ENCODE measurements at places on chromosomes 7 and 10. TPM values are rescaled to one million over a fixed set of nuclear protein-coding genes. Genes with fewer than 3 reads are reported as not detected.

- no peak overlapping the region for H3K4me3 ChIP-seq
- H3K4me1 ChIP-seq = no peaks in the 10 kb centered on the region
- no peaks in the 10 kb centered on the region for H3K36me3 ChIP-seq
- no peak overlapping the region for H3K27ac ChIP-seq
- no peaks in the 10 kb centered on the region for H3K27me3 ChIP-seq
- no peak for DNase-seq
These were observed 335.3 kb downstream of the SUGCT start for GRCh38 chr7:40470091-40470592.

DNA sequence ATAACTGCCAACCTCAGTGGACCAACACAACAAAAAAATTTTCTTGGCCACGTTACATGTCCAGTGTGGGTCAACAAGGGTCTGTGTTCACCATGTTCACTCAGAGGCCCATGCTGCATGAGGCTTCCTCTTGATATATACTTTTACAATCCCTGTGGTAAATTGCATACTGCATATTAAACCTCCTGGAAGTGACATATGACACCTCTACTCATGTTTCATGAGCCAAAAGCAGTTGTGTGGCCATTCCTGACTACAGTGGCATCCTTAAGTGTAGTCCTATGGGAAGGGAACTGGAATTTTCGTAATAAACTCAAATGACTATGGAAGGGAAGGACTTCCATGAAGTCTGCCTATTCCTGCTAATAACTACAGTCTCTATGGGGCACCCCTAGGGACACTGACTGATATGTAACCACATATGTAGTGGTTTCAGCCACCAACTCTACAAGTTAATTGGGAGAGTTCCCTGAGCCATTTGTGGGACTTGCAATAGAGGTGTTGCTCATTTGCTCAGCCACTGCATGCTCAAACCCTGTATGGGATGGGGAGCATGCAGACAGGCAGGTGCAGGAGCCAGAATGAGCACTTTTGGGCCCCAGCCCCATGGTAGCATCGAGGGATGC lies 9.7 kb downstream of the DYNC1I1 start:
- no peak overlapping the region for H3K27ac ChIP-seq
- peaks cover 9% of the 10 kb centered on the region for H3K27me3 ChIP-seq
- no peak overlapping the region for H3K4me3 ChIP-seq
- H3K4me1 ChIP-seq = no peaks in the 10 kb centered on the region

DNA sequence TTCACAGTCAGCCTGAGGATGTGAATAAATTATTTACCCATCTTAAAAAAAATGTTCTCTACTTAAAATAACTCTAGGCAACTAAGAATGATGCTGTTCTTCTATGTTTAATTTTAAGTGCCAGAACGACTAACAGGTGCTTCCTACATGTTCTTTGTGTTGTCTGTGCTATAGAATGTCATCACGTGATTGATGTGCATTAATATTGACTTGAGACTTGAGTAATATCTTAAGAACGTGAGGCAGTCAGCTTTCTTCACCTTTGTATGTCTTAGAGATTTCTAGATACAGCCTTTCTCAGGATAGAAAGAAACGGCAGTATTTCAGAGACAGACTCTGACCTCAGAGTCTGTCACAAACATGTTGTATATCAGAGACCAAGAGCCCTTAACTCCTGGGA lies 274.6 kb downstream of the KCND2 start:
- no peaks in the 10 kb centered on the region for H3K27me3 ChIP-seq
- H3K36me3 ChIP-seq = no peaks in the 10 kb centered on the region

The CRHR2 gene
- total RNA-seq = not detected

- no peak for DNase-seq
- H3K4me3 ChIP-seq = no peak overlapping the region
- H3K27me3 ChIP-seq = no peaks in the 10 kb centered on the region
- H3K36me3 ChIP-seq = peaks cover 2% of the 10 kb centered on the region
- H3K4me1 ChIP-seq = peaks cover 14% of the 10 kb centered on the region
These were observed 228.6 kb downstream of the FGFR2 start for GRCh38 chr10:121369616-121370015.

DNA sequence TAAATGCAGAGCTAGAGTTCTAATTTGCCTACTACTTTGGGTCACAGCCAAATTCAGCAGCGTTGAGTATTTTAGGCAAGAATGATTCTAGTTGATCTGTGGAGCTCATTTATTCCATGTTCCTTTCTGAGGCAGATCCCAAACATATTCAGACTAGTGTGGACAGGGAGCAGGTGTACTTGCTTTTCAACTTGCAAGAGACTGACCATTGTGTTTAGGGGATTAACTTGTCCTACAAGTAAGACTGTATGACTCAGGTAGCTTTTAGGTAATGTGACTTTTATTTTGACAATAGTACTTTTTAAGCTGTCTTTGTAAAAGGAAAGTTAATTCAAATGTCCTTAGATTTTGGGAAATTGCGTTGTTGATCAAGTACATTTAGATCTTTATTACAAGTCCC lies 285.5 kb downstream of the TWIST1 start:
- no peak overlapping the region for H3K4me3 ChIP-seq
- no peaks in the 10 kb centered on the region for H3K27me3 ChIP-seq
- DNase-seq = no peak

- H3K36me3 ChIP-seq = no peaks in the 10 kb centered on the region
- no peaks in the 10 kb centered on the region for H3K27me3 ChIP-seq
- peaks cover 40% of the 10 kb centered on the region for H3K4me1 ChIP-seq
- H3K27ac ChIP-seq = peak overlapping the region; percentile 42
- no peak overlapping the region for H3K4me3 ChIP-seq
These were observed 41.3 kb upstream of the AOAH start for GRCh38 chr7:36765605-36766004.

DNA sequence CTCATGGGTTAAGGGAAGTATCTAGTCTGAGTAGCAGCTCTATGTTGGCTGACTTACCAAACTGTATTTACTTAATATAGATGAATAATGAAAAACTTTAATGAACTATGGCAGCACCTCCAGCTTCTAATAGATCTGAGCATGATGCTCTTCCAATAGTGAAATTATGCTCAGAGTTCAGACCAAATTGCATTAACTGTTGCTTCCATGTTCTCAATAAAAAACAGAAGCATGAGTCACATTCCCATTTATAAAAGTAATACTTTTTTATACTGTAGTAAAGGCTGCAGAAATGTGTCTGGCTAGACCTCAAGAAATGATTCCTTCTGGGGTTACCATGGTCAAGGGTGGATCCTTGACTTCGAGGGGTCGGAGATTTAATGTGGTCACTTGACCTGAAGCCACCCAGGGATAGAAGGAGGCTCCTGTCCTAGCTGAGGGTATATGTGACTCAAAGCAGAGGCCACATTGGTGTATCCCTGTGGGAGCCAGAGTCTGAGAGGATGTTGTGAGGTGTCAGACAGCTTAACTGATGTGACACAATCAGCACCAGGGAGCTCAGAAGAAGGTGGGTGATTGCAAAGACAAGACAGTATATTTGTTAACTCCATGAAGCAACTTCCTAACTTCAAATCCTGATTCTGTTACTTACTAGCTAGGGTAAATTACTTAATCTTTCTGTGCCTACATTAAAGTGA lies 19.8 kb upstream of the PLCE1 start:
- DNase-seq = no peak
- peaks cover 4% of the 10 kb centered on the region for H3K4me1 ChIP-seq
- H3K27me3 ChIP-seq = no peaks in the 10 kb centered on the region
- no peaks in the 10 kb centered on the region for H3K36me3 ChIP-seq
- no peak overlapping the region for H3K4me3 ChIP-seq

The SEMA3D gene
- total RNA-seq = 27.9 TPM

All from progenitor cell of endocrine pancreas (in vitro differentiated cells).